ENCODE measurements at places on chromosomes 16 and 17.

DNA sequence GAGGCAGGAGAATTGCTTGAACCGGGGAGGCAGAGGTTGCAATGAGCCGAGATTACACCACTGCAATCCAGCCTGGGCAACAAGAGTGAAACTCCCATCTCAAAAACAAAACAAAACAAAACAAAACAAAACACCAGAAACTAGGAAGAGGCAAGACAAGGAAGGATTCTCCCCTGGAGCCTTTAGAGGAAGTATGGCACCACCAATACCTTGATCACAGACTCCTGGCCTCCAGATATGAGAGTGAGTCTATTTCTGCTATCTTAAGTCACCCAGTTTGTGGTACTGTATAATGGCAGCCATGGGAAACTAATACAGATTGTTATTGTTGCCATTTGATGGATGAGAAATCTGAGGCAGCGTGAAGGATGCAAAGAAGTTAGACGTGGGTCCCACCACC lies 14.6 kb upstream of the CPPED1 start:
- no peak for DNase-seq

DNA sequence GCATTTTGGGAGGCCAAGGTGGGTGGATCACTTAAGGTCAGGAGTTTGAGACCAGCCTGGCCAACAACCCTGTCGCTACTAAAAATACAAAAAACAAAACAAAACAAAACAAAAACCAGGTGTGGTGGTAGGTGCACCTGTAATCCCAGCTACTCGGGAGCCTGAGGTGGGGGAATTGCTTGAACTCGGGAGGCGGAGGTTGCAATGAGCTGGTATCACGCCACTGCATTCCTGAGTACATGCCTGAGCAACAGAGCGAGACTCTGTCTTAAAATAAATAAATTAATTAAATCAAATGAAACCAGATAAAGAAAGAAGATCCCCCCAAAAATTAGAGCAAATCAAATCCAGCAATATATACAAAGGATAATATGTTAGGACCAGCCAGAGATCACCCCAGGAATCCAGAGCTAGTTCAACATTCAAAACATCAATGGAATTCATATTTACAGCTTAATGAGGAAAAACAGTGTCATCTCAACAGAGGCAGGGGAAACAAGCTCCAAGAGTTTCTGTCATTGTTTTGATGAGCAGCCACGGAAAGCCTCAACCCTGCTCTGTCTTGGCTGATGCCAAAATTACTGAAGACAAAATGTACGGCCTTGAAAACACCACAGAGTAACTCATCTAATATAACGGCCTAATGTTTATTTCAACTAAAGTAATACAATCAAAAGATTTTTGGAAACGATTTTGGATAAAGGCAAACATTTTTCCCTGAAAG lies 3.7 kb downstream of the PEMT start:
- DNase-seq = no peak

DNA sequence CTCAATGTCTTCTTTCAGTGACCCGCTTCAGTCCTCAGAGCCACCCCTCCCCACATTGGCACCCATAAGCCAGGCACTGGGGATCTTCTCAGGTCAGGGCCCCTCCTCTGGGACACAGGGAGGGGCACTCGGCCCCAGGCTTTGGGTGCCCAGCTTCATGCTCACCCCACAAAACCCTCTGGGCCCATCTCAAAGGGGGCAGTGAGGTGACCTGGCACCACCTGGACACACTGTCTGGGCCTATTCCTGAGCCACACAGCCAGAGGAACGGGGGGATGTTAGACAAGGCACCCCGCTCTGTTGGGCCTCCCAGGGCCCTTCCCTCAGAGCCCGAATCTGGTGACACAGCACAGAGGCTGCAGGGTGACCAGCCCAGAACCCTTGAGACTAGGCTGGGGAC lies 36.1 kb downstream of the TNFRSF13B start:
- DNase-seq = no peak

DNA sequence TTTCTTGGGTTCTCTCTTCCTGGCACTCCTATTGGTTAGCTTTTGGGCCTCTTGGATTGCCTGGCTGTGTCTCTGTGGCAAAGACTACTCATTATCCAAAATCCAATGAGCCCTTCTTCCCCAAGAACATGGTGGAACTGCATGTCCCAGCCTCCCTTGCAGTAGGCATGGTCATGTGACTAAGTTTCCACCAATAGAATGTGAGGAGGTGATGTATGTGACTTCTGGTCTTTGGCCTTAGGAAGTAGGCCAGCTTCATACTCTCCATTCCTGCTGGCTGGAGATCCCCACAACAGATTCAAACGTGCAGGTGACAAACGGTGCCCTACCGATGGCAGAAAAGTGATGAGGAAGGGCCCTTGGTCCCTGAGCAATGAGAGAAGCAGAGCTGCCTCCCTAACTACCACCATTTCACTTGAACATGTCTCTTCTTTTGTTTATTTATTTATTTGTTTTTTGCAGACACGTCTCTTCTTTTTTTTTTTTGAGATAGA lies 17.3 kb upstream of the SPN start:
- no peak for DNase-seq

GRCh38 chr17:27538156-27538955 lies 82.1 kb downstream of the KSR1 start:
- DNase-seq = no peak

DNA sequence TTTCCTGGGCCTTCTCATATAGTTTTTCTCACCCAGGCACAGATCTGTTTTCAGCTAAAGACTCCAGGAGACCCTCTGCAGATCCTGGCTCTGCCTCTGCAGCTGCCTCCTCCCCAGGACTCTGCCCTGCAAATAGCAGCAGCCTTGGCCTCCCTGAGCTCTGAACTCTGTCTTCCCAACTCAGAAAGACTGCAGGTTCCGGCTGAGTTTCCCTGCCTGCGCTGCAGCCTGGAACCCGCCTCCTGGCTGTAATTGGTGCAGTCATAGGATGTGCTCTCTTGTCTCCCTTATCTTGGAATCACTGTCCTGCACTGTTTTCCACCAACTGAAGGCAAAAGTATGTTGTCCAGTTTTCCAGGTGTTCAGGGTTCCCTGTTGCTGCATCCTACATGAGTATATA lies 14.3 kb upstream of the DNASE1 start:
- DNase-seq = no peak

GRCh38 chr16:75495076-75495674 lies at the start of gene CHST6:
Gene CHST6 (minus strand): TSS chr16:75495441. CDS start chr16:75479828, 15,613 bp downstream.
- no peak for DNase-seq

DNA sequence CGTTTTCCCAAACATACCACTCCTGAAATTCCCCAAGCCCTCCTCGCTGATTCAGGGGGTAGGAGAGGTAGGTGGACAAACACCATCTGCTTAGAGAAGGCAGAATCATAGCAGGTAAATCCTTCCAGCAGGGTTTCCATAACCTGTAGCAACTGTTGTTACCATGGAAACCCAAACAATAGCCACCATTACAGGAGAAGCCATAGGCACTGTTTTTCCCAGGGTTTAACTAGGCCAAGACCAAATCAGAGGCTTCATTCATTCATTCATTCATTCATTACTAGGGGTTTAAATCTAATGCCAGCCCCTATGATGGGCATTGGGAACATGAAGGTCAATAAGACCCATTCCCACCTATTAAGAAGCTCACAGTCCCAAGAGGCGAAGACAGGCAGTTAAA lies 25.5 kb upstream of the CIITA start:
- DNase-seq = no peak

- no peak for DNase-seq
Observed at GRCh38 chr16:89363621-89364393, 126.6 kb downstream of the ANKRD11 start.

DNA sequence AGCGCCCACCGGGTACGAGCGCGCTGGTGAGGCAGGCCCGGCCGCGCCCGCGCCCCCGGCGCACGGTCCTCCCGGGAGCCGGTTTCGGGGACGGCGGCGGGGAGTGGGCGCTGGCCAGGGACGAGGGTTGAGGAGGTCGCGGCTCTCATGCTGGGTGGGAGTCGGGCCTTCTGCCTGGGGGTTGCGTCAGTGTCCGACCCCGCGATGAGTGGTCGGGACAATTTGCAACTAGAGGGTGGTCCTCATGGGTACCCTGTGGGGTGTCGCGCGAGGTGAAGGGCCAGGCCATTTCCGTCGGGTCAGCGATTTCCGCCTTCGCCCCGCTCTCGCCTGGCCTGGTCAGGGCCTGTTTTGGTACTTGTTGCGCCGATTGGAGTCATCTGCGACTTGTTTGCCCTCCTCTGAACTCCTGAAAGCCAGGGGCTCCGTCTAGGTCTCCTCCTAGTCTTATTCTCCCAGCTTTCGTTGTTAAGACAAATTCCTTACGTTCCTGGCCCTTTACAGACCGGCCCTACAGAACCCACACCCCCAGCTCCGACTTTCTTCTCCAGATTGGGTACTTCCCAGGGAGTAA lies 14.9 kb downstream of the NAA60 start:
- no peak for DNase-seq

DNA sequence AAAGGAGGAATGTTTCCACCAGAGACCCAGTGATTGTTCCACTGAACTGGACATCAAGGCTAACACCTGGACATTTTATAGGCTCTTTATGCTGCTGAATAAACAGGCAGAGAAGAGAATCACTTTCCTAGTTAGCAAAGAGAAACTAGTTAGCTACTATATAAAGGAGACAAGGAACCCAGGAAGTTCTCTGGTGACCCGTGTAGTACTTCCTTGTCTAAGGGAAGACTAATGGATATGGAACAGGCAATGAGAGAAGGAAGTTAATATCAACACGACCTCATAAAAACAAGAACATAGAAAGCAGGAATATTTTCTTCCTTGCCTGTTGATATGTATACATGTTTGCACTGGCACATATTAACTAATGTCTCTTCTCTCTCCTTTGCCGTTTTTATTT lies 30.8 kb upstream of the RPL38 start:
- no peak for DNase-seq

- no peak for DNase-seq
Observed at GRCh38 chr17:17613708-17614114, 22.2 kb upstream of the PEMT start.

DNA sequence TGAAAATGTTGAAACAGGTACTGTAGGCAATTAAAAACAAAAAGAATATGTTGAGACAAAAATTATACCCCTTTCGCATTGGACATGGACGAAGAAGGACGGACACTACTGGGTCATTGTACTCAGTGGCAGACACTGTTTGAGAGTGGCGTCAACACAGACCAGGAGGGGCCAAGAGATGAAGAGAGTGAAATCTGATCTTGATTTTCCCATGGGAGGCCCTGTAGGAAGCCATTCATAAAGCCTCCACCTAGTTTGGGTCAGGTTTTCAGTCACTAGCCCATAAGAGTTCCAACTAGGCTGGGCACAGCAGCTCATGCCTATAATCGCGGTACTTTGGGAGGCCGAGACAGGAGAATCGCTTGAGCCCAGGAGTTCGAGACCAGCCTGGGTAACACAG lies 23.6 kb upstream of the SMURF2 start:
- no peak for DNase-seq

DNA sequence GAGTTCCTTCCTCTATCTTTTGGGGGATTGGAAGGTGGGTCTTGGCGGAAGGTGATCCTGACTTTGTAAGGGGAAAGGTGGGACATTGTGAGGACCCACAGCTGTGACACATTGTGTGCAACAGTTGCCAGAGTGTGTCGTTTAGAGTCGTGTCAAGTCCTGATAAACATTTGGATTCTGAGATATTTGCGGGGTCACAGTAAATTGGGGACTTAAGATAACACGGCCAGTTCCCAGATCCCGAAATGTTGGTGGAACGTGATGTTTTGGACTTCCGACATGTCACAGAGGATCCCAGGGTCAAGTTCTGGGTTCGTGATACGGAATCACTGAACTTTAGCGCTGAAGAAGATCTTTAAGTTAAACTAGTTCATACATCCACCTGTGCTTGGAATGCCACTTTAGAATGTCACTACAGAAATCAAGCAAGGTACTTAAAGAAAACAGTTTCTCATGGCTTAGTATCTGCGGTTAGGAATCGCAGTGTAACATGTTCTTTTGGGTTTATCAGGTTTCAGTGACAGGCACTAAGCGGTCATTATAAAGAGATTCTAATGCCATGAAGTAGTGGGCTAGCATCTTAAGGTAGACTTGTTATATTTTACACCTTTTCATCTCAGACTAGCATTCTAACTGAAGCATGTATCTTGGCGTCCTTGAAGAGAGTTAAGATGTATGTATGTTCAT lies 815 bp downstream of the ATAD5 start:
- no peak for DNase-seq

DNA sequence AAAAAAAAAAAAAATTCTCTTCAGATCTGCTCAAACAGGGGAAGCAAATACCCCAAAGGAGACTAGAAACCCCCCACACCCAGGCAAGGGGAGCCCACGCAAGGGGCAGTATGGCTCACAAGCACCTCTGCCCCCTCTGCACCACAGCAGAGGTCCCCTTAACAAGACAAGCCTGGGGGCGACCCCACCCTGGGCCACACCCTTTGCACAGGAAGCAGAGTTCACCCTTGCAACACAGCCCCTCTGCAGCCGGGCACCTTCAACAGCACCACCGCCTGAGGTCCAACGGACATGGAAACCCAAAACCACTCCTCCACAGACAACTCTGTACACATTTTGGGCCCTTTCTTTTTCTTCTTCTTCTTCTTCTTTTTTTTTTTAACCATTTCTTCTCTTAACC lies 12.8 kb downstream of the AXIN1 start:
- no peak for DNase-seq

DNA sequence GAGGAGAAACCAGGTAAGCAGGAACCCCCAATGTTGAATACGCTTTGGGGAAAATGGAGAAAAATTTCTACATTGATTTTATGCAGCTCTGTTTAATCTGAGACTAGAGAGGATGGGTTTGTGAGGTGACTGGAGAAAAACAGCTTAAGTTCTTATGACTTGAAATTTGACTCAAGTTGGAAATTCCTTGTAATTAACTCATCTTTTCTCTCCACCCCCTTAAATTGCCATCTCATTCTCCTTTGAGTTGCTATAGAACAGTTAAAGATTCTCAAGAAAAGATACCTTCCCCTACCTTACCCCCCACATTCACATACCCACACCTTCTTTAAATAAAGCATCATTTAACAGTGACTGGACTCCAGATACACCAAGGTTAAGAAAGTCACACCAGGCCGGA lies 24.2 kb downstream of the ZNRF1 start:
- no peak for DNase-seq

GRCh38 chr16:65384441-65384840 lies 262.6 kb upstream of the CDH11 start:
- DNase-seq = no peak

GRCh38 chr17:75891605-75892555 lies 4.9 kb downstream of the TRIM65 start:
- DNase-seq = no peak

GRCh38 chr17:7060165-7060891 lies 16.4 kb upstream of the SLC16A11 start:
- DNase-seq = no peak

DNA sequence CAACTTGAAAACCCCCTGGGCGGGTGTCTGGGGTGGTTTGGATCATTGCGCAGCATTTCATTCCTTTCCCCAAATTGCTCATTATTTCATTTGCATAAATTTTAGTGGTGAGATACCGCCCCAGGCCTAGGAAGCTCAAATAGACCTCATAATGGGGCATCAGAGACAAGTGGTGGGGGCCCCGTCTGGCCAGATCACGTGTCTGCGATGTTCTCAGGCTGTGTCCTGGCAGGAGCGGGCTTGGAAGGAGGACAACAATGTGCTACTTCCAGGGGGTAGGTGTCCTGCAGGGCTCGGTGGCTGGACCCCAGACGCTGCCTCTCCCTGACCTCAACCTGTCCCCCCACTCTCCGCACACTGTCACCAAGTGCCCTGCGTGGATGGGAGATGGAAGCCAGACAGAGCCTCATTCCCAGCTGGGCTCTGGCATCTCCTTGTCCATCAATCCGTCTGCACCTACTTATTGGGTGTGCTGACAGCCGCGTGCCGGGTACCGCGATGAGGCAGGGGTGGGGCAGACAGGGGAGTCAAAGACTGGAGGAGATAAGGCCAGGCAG lies 116.9 kb downstream of the NTN1 start:
- no peak for DNase-seq

GRCh38 chr17:13736916-13737315 lies 135.2 kb upstream of the HS3ST3A1 start:
- no peak for DNase-seq

Measured in activated CD8-positive, alpha-beta memory T cell treated with anti-CD3 and anti-CD28 coated beads for 4 hours (primary cell).